ENCODE measurements at places on chromosomes 7 and 10. TPM values are rescaled to one million over a fixed set of nuclear protein-coding genes. Genes with fewer than 3 reads are reported as not detected.

DNA sequence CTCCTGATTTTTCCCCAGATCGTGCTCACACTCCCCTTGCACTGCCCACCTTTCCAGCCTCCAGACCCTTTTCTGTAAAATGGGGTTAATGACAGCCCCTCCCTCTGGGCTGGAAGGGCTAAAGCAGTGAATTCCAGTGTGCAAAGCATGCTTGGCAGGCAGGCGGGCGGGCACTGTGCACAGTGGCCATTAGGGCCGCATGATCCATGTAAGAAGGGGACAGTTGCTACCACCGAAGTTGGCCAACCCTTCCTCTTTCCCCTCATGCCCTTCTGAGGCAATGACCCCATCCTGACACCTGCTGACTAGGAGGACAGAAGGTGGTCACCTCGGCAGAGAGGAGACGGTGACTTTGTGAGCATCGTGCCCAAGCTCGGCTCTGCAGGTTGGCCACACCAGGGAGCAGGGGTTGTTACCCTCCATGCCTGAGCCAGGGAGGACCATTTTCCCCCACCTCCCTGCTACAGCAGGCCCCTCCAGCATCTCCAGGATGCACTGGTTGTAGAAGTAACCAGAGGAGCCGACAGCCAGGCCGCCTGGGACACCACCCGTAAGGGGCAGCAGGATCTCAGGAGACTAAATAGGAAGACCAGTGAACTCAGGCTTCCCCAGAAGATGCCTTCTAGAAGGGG is 166.4 kb downstream of the SLIT1 start:
- no peak for DNase-seq

The CARD11 gene
- 41.8 TPM for total RNA-seq

DNA sequence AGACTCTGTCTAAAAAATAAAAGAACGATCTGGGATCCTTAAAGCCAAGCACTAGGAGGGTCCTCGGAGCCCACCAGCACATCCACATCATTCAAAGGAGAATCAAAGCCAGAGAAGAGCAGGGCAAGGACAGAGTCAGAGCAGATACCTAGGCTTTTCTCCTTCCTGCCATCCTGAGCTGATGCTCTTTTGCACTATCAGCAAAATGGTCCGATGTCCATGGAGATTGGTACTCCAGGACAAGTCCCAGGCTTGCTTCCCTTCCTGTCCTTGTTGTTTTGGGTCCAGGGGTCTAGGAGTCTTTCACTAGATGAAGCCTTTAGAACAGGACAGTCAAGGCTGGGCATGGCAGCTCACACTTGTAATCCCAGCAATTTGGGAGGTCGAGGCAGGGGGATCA is 58.0 kb upstream of the ELN start:
- no peak for DNase-seq

The CDK1 gene
- total RNA-seq = 70.1 TPM

The ZDHHC6 gene
- total RNA-seq = 42.1 TPM

GRCh38 chr10:103845972-103846371 is 9.4 kb downstream of the SH3PXD2A start:
- peak; percentile 34 for DNase-seq

The LRRC4 gene
- total RNA-seq = 3.8 TPM

GRCh38 chr7:143314127-143314526 is 1.8 kb upstream of the CLCN1 start:
- DNase-seq = no peak

- DNase-seq = peak; percentile 90
Measured at GRCh38 chr7:130008941-130009847, 42.0 kb downstream of the ZC3HC1 start.

- DNase-seq = no peak
Measured at GRCh38 chr10:119351189-119351588, 143.8 kb downstream of the GRK5 start.

DNA sequence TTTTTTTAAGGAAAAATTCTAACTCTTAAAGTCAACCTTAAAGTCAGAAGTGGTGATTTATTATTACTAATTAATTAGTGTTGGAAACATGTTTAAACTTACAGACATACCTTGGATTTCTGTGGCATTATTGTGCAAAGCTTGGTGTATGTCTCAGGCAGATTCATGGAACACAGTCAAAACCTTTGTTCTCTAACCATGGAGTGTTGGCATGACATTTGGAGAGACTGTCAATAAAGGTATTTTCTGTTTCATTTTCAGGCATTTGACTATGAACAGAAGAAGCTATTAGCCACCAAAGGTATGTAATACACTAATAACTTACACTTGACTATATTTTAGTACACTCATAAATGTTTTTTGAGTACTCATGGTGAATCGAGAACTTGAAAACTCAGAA is 293.7 kb downstream of the BICC1 start:
- no peak for DNase-seq

The EGFR gene
- 4.1 TPM for total RNA-seq

DNA sequence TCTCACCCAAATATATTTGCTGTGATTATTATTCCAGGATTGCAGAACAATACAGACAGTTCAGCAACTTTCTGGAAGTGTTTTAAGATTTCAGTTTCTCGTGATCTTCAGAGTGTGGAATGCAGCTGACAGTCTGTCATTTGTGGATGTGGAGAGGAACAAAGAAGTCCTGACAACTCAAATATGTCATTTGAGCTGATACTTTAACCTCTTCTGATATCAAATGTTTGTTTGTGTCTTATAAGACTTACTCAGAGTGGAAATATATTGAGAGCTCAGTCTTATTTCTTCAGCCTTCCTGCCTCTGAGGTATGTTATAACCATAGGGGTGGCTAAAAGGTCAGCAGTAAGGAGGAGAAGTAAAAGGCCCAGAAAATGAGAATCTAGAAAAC is 96.4 kb downstream of the OSBPL3 start:
- DNase-seq = no peak
